Astrocyte of the spinal cord (primary cell): ENCODE measurements at places on chromosomes 11 and 22.

- peak; percentile 92 for DNase-seq
Observed at GRCh38 chr11:12019337-12019736, 10.9 kb upstream of the DKK3 start.

DNA sequence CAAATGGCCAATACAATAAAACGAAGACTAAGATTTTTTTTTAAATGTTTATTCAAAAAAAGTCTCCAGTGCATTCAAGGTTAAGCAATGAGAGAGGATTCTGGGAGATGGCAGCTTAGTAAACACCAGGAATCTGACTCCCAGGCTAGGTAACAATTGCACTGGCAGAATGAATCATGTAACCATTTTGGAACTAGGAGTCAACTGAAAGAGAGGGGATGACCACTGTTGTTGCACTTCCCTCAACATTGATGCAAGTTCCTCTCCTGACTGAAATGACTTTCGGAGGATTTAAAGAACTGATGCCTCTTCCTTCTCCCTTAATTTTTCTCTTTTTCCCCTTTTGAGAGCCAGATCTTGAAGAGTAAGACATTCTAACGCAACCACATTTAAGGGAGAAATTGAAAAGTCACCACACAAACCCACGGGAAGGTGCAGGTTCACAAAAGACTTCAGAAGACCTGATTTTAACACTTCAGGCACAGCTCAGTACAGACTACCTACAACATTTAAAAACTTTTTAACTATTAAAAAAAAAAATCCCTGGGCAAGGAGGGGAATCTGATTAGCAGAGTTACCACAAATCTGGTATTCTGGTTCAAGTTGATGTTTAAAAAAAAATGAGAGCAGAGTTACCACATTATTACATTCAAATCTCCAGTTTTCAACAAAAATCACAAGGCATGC, 56.8 kb downstream of the FCHSD2 start:
- peak; percentile 1 for DNase-seq

- DNase-seq = peak; percentile 58
Observed at GRCh38 chr11:117328375-117329010, 839 bp downstream of the CEP164 start.

DNA sequence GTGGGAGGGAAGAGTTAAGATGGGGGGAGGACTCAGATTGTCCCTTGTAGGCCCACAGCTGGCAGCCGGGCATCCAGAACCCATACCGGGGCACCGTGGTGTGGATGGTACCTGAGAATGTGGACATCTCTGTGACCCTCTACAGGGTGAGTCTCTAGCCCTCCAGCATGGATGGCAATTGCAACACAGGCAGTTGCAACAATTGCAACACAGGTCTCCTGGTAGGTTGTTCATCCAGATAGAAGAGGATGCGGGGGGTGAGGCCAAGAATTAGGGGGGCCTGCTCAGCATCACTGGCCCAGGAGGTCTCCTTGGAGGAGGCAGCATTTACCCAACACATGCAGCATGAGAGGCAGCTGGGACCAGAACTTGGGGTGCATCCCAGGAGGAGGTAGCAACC, 3.4 kb downstream of the EHBP1L1 start:
- no peak for DNase-seq

DNA sequence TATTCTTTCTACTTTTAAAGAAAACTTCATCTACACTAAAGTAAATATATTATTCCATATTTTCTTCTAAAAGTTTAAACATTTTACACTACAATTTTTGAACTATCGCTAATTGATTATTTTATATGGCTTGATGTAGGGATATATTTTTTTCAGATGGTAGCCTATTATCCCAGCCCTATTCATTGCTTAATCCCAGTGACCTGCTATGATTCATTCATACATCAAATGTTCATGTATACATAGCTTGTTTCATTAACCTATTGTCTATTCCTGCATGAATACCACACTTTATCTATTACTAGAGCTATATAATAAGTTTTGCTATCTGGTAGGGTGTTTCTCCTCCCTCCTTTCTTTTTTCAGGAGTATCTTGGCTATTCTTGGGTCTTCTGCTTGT, 5.0 kb upstream of the ROBO4 start:
- no peak for DNase-seq

GRCh38 chr11:30921811-30922210, 335.7 kb upstream of the MPPED2 start:
- no peak for DNase-seq

DNA sequence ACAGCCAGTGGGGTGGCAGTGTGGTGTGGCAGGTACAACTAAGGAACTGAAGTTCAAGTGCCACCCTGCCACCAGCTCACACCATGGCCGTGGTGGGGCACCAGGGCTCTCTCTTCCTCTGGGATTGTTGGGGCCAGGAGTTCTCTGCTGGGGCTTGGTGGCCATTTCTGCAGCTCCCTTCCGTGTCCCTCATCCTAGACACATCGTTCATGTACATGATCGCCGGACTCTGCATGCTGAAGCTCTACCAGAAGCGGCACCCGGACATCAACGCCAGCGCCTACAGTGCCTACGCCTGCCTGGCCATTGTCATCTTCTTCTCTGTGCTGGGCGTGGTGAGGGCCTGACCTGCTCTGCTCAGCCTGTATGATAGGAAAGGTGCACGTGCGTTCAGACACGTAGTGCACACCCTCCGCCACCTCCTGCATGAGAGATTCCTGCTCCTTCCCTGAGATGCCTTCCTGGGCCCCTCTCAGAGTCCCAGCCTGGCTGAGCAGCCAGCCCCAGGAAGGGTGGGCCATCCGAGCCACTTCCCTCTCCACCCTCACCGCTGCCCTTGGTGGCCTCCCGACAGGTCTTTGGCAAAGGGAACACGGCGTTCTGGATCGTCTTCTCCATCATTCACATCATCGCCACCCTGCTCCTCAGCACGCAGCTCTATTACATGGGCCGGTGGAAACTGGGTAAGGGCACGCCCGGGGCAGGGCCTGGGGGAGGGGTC, 7.3 kb upstream of the TAGLN start:
- no peak for DNase-seq

- no peak for DNase-seq
Observed at GRCh38 chr11:128324051-128324481, 263.3 kb downstream of the ETS1 start.

DNA sequence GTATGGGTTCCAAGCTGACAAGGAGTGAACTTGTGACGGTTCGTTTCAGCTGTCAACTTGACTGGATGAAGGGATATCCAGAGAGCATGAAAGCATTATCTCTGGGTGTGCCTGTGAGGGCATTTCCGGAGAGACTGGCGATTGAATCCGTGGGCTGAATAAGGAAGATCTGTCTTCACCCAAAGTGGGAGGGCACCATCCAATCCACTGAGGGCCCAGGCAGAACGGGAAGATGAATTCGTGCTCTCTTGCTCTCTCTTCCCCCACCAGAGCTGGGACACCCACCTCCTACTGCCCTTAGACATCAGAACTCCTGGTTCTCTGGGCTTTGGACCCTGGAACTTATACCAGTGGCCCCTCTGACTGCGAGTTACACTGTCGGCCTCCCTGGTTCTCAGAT, 15.5 kb upstream of the CD81 start:
- no peak for DNase-seq

DNA sequence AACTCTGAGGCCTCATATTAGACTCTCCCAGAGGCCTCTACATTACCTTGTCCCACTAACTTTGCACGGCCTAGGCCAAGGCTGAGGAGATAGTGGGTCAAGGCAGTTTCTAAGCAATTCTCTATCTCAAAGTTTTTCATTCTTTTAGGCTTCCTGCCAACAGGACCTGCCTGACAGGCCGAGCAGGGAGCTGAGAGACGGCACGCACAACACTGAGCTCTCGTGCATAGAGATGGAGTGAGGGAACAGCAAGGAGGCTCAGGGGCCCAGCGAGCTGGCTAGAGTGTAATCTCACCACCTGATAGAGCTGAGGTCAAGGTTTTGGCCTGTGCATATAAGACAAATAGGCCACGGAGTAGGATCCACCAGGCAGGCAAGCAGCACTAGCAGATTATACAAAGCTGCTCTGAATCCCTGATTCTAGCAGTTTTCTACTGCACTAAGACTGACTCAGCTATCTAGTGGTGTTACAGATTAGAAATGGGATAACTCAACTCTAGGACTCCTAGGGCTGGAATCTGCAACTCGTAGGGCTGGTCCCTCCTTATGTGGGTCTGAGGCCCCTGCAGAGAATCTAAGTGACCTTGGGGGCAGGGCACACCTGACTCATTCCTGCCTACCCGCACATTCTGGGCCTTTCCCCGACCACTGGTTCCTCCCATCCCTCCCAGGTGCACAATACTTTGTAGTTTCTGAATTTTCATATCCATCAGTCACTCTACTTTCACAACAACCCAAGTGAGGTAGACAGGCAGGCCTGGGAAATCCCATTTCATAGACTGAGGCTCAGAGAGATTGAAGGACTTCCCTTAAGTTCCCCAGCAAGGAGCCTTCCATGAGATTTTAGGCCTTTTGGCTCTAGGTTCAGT, 1.7 kb downstream of the CYB5R2 start:
- no peak for DNase-seq

- no peak for DNase-seq
Observed at GRCh38 chr22:28984482-28985158, 77.0 kb downstream of the C22orf31 start.

DNA sequence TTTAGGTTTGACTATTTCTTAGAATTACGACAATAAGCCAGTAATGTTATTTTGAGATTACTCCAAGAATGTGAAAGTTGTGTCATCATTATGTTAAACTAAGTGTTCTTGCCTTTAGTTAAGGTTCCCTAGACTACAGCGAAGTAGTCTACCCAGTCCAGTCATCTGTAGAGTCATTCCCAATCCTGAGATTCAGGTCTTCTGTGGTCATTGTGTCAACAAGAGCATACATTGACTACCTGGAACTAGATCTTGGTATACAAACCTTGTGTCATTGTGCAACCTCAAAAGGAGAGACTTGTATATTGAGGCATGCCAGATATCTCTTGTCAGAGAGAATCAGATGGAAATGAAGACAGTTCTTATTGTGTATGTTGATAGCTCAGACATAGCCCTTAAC, 115.9 kb downstream of the ATM start:
- no peak for DNase-seq

DNA sequence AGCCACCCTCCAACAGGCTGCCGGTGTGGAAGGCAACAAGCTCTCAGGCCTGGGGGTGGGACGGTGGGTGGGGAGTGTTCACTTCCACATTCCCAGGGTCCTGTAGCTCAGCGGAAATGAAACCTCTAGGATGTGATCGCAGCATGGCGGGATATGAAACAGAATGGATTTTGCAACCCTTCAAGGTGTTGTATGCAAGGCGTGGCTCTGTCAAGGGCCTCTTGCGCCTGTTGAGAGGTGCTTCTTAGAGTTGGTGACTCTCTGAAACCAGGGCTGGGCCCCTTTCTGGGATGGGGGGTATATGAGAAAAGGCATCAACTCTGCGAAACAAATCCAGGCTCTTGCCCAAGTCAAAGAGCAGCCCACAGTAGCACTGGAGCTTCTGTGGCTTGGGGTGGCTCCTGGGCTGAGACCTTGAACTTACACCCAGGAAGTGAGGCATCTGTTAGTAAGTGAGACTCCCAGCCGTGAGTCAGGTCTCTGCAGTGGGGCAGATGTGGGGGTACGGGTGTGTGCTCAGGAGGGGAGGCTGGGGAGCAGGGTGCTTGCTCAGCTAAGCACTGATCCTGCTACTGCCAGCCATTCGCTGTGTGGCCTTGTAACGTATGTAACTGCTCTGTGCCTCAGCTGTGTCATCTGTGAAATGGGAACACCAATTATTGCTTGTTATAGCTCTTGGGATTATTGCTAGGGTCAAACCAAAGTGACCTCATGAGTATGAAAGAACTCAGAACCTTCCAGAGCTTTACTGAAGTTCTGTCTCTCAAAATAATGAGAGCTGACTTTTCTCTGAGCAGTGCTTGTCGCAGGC, 28.3 kb downstream of the NECTIN1 start:
- no peak for DNase-seq

GRCh38 chr11:69193151-69193550, 37.4 kb downstream of the SMIM38 start:
- no peak for DNase-seq

- no peak for DNase-seq
Observed at GRCh38 chr11:88017666-88018065, 157.6 kb downstream of the RAB38 start.

- DNase-seq = no peak
Observed at GRCh38 chr11:72039856-72040401, 40.4 kb downstream of the NUMA1 start.

DNA sequence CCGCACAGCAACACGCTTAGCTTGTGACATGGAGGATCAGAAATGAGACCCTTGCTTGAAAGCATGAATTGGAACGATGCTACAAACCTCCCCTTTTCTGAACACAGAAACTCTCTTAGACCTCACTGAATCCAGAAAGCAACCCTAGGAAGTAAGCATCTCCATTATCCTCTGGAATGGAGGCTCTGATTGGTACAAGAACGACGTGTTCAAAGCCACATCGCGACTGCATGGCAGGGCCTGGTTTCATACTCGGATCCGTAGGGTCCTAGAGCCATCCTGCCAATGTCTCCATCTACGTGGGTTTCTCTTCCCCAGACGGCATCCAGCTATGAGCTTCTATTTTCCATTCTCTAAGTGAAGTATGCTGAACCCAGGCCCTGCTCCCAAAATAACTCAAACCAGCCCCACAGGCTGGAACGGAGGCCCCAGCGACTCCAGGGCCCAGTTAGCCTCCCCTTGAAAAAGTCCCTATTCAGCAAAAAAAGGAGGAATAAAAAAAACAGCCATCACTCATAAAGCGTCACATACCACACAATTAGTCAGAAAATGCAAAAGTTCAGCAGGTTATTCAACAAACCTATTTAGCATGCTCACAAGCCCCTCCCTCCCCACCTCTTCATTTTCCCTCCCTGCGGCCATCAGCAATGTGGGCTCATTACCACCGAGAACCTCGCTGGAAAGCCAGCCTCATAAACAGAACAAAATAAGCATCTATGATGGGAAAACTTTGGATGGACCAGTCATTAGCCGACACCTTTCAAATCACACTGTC, 7.1 kb upstream of the MN1 start:
- DNase-seq = no peak

DNA sequence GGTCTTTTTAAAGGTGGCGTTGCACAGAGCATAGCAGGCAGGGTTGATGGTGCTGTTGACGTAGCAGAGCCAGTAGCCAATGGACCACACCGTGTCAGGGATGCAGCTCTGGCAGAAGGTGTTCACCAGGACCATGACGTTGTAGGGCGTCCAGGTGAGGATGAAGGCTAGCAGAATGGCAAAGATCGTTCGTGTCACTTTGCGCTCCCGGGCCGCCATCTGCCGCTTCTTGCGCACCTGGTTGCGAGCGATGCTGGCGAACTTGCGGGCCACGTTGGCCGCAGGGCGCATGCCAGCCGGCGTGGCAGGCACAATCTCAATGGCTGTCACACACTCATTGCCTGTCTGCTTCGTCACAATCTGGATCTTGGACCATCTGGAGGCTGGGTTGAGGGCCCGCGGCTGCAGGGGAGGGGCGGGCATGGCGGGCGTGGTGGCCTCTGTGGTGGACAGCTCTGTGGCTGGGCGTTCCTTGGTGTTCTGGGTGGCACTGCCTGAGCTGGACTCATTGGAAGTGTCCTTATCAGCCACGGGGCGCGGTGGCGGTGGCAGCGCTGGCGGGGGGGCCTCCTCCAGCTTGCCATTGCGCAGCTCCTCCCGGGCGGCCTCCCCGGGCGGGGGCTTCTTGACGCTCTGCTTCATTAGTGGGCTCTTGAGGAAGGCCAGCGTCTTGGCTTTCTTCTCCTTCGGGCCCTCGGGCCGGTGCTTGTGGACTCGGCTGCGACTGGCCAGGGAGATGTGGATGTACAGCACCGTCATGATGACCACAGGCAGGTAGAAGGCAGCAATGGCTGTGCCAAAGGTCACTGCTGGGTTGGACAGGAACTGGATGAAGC, 3.9 kb downstream of the MDK start:
- DNase-seq = no peak
